ENCODE measurements at places on chromosomes 4 and X.

DNA sequence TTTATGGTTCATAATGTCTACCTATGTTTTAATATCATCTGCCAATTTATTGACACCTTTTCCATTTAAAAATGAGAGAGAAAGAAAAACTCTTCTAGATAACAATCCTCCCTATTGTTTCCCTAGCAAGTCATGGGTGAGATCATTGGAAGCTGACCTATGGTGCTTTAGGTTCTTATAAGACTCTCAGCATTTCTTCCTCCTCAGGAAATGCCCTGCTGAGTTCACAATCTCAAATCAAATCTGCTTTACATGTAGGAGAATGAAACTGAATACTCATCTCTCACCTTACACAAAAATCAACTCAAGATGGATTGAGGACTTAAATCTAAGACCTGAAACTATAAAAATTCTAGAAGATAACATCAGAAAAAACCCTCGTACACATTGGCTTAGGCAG is 267.4 kb downstream of the RAPGEF2 start:
- DNase-seq: no peak

DNA sequence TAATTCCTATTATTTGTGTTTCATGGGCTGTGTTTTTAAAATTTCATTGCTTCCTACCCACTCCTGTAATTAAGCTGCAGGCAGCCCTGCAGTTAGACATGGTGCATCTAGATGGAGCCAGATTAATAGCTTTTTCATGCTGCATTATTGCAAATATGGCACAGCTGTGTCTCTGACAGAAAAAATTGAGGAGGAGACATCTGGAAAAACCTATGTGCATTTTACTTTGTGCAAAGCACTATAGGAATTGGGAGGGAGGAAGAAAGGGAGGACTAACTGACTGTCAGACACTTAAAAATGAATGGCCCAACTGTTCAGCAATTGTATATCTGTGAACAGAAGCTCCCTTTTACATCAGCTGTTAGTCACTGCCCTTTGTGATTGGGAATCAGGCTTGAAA is 8.1 kb upstream of the RPGR start:
- DNase-seq: no peak

- no peak for DNase-seq
Observed at GRCh38 chrX:40878766-40879165, 143.4 kb upstream of the MED14 start.

- DNase-seq: no peak
Observed at GRCh38 chr4:24244663-24245490, 339.5 kb downstream of the DHX15 start.

Data from stimulated activated CD4-positive, alpha-beta T cell treated with anti-CD3 and anti-CD28 coated beads, Interleukin-1b, Interleukin-23, amount 100 ng/mL, for 1 hour (primary cell).